Activated CD4-positive, alpha-beta memory T cell treated with anti-CD3 and anti-CD28 coated beads, Interleukin-2, amount 10 ng/mL, durations not matched to agents 7 days and 5 days (primary cell): ENCODE measurements at places on chromosomes 16 and 17. TPM values are rescaled to one million over a fixed set of nuclear protein-coding genes. Genes with fewer than 3 reads are reported as not detected.

GRCh38 chr16:89422905-89423630, 67.3 kb downstream of the ANKRD11 start:
- H3K27me3 ChIP-seq: no peaks in the 10 kb centered on the region
- peaks cover 76% of the 10 kb centered on the region for H3K4me1 ChIP-seq
- peak overlapping the region; percentile 66 for H3K27ac ChIP-seq
- H3K4me3 ChIP-seq: peak overlapping the region; percentile 7
- peak; percentile 71 for DNase-seq

GRCh38 chr17:17151541-17151940, 54.6 kb downstream of the PLD6 start:
- no peak overlapping the region for H3K4me3 ChIP-seq
- peak overlapping the region; percentile 59 for H3K27ac ChIP-seq
- peaks cover 61% of the 10 kb centered on the region for H3K4me1 ChIP-seq
- peaks cover 72% of the 10 kb centered on the region for H3K36me3 ChIP-seq
- no peak for DNase-seq

DNA sequence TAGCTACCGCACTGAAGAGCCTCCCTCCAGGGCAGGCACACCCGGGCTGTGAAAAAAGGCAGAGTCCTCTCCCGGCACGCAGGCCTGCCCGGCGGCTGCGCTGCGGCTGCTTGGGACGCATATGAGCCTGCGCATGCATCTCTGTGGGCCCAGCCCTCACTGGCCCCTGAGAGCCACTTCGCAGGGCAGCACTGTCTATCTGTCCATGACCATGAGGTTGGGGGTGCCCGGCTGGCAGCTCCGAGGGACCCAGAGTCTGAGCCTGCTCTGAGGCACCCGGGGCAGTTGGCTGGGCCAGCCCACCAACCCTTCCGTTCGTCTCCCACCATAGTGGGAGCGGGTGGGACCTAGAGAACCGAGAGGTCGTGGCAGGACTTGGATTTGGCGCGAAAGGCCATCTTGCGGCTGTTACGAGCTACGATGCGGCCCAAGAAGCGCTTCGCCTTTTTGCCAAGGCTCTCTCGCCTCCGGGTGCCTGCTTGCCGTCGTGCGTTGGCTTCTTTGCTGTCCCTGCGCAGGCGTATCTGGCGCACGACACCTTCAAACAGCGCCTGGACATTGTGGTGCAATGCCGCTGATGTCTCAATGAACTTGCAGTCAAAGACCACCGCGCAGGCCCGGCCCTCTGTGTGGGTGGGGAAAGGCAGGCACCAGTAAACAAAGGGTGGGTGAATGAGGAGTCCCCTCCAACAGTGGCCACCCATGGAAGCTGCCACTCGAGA, 3.2 kb upstream of the CDH16 start:
- DNase-seq: no peak
- H3K36me3 ChIP-seq: no peaks in the 10 kb centered on the region
- no peak overlapping the region for H3K4me3 ChIP-seq
- H3K27ac ChIP-seq: no peak overlapping the region

GRCh38 chr17:4782652-4783051, 3.5 kb downstream of the VMO1 start:
- DNase-seq: peak; percentile 32
- H3K27me3 ChIP-seq: peaks cover 67% of the 10 kb centered on the region
- no peaks in the 10 kb centered on the region for H3K36me3 ChIP-seq
- H3K27ac ChIP-seq: no peak overlapping the region
- H3K4me1 ChIP-seq: peaks cover 24% of the 10 kb centered on the region

- peaks cover 13% of the 10 kb centered on the region for H3K27me3 ChIP-seq
- H3K4me1 ChIP-seq: no peaks in the 10 kb centered on the region
- no peak overlapping the region for H3K27ac ChIP-seq
These were observed 146.4 kb downstream of the IRX3 start for GRCh38 chr16:54140057-54140787.

C16orf89 gene
- total RNA-seq: not detected

GJC1 gene
- total RNA-seq: 0.88 TPM

CCL4L2 gene
- total RNA-seq: 3.6 TPM

SPN gene
- 341 TPM for total RNA-seq

GRCh38 chr16:89646906-89647305, 10.6 kb downstream of the CHMP1A start:
- H3K36me3 ChIP-seq: peaks cover 31% of the 10 kb centered on the region
- no peak for DNase-seq
- no peaks in the 10 kb centered on the region for H3K27me3 ChIP-seq
- H3K27ac ChIP-seq: no peak overlapping the region
- no peak overlapping the region for H3K4me3 ChIP-seq

DNA sequence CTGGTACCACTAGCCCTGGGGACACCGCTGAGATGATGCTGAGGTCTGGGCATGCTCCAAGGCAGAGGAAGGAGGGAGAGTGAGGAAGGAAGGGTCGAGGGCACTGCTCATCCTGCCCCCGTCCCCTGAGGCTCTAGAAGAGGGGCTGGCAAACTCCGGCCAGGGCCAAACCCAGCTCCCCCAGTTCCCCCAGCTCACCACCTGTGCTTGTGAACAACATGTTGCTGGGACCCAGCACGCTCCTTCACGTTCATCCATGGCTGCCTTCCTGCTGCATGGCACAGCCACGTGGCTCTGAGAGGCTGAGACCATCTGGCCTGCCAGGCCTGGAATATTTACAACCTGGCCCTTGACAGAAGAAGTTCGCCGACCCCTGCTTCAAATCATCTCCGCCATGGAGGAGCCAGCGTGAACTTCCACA, 81.2 kb downstream of the RBFOX3 start:
- no peaks in the 10 kb centered on the region for H3K36me3 ChIP-seq
- no peak overlapping the region for H3K27ac ChIP-seq
- no peak for DNase-seq
- H3K27me3 ChIP-seq: peaks cover 3% of the 10 kb centered on the region

PGP gene
- 19.2 TPM for total RNA-seq

DNA sequence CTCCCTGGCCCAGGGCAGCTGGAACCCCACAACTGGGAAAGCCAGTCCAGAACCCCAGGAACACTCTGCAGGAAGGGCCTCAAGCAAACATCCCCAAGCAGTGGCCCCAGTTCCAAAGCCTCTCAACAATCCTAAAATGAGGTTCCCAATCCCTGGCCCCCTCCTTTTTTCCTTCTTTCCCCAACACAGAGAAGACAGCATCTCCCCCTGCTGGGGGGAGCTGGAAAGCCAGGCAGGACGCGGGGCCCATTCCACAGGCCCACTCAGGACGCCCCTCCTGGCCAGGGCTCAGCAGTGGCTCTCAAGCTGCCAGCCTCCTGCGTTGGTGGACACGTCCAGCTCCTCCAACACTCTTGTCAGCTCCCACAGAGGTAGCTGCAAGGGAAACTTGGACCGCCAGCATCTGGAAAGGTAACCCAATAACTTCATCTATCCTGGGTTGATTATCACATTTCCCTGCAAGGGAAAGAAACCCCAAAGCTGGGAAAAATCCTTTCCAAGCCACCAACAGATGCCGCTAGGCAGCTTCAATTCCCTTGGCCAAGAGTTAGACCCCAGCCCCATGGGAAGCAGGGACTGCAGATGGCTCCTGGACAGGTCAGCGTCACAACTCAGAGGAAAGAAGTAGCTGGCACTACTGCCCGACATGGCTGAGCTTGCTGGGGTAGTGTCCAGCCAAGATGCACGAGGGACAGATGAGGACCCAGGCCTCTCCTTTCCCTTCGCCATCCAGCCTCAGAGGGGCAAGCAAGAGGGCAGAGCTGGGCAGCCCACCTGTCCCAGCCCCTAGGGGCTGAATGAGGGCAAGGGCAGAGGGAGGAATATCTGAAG, 7.6 kb downstream of the HDAC5 start:
- no peak overlapping the region for H3K27ac ChIP-seq
- H3K36me3 ChIP-seq: peaks cover 3% of the 10 kb centered on the region
- no peaks in the 10 kb centered on the region for H3K27me3 ChIP-seq
- peak; percentile 22 for DNase-seq
- H3K4me3 ChIP-seq: no peak overlapping the region

PTX4 gene
- not detected for total RNA-seq

GRCh38 chr16:57930533-57930932, 40.4 kb downstream of the CNGB1 start:
- no peak for DNase-seq
- H3K27ac ChIP-seq: no peak overlapping the region
- H3K27me3 ChIP-seq: peaks cover 16% of the 10 kb centered on the region
- no peaks in the 10 kb centered on the region for H3K4me1 ChIP-seq
- no peaks in the 10 kb centered on the region for H3K36me3 ChIP-seq

SRL gene
- total RNA-seq: not detected

DNA sequence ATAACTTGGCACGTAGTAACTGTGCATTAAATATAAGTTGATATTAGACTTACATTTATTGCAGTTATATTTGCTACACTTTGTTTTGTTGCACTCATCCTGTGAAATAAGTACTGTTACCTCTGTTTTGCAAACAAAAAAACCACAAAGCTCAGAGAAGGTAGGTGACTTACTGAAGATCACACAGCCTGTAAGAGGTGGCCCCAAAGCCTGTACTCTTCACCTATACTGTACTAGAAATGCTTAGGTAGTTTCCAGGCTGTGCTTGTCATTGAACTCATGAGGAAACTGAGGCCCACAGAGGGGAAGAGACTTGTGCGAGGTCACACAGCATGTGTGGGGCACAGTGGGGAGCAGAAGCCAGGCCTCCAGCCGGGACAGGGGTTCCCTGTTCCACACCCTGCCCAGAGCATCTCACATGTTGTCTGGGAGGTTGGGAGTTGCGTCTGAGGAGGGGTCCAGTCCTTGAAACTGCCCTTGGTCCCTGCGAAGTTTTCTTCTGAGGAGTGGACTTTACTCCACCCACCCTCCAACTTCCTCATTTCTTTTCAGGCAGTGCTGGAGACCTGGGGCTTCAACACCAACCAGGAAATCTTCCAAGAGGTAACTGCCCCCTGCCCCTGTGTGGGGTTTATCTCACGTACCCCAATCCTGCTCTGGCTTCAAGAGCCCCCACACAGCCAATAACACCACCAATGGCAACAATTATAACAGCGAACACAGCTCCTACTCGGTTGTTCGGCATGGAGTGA, 13.0 kb downstream of the CETP start:
- no peaks in the 10 kb centered on the region for H3K36me3 ChIP-seq
- H3K4me3 ChIP-seq: no peak overlapping the region
- H3K4me1 ChIP-seq: peaks cover 20% of the 10 kb centered on the region

- H3K27ac ChIP-seq: no peak overlapping the region
- H3K36me3 ChIP-seq: no peaks in the 10 kb centered on the region
- H3K27me3 ChIP-seq: peaks cover 22% of the 10 kb centered on the region
- H3K4me3 ChIP-seq: no peak overlapping the region
These were observed 16.1 kb upstream of the RPTOR start for GRCh38 chr17:80528536-80528935.

DNA sequence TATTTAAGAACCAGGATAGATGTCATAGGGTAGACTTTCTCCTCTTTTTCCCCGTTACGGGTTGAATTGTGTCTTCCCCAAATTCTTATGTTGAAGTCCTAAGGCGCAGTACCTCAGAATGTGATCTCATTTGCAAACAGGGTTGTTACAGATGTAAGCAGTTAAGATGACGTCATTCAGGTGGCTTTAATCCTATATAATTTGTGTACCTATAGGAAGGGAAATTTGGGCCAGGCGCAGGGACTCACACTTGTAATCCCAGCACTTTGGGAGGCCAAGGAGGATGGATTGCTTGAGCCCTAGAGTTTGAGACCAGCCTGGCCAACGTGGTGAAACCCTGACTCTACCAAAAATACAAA, 99.5 kb upstream of the DHX40 start:
- no peaks in the 10 kb centered on the region for H3K36me3 ChIP-seq
- no peak for DNase-seq
- no peak overlapping the region for H3K4me3 ChIP-seq
- H3K27ac ChIP-seq: no peak overlapping the region
- H3K4me1 ChIP-seq: peaks cover 23% of the 10 kb centered on the region

DNA sequence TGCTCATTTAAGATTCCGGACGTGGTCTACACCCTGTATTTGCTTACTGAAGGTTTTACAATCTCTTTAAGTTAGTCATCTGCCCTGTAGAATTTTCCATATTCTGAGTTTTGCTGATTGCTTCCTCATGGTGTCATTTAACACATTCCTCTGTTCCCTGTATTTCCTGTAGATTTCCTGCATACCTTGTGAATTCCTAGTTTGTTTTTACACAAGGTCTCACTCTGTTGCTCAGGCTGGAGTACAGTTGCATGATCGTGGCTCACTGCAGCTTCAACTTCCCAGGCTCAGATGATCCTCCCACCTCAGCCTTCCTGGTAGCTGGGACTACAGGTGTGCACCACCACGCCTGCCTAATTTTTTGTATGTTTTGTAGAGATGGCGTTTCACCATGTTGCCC, 66.8 kb downstream of the CMIP start:
- H3K4me3 ChIP-seq: no peak overlapping the region
- H3K27me3 ChIP-seq: no peaks in the 10 kb centered on the region
- H3K27ac ChIP-seq: no peak overlapping the region
- peaks cover 5% of the 10 kb centered on the region for H3K36me3 ChIP-seq

DNA sequence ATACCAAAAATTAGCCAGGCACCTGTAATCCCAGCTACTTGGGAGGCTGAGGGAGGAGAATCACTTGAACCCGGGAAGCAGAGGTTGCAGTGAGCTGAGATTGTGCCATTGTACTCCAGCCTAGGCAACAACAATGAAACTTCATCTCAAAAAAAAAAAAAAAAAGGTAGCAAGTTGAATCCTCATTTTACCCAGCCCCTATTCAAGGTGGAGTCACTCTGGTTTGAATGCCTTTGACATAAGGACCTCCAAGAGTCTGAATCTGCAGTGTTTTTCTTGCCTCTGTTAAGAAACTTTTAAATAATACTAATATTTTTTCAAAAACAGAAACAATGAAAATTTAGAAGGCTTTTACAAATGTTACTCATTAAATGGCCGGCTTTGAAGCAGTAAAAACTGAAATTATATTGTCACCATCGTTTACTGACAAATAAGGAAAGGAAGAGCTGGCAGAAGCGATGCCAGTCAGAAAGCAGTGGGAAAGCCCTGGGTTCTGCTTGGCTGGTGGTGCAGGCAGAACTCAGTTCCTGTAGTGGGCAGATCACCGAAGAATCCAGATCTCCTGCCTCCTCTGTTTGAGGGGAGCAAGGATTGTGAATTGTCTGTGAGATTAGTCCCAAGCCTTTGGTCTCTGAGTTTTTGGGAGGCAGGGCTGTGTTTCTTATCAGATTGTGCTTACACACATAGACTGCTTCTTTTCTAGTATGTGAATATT, 99.7 kb upstream of the HAS3 start:
- H3K27me3 ChIP-seq: no peaks in the 10 kb centered on the region
- no peak overlapping the region for H3K27ac ChIP-seq
- no peak overlapping the region for H3K4me3 ChIP-seq
- no peaks in the 10 kb centered on the region for H3K4me1 ChIP-seq

DNA sequence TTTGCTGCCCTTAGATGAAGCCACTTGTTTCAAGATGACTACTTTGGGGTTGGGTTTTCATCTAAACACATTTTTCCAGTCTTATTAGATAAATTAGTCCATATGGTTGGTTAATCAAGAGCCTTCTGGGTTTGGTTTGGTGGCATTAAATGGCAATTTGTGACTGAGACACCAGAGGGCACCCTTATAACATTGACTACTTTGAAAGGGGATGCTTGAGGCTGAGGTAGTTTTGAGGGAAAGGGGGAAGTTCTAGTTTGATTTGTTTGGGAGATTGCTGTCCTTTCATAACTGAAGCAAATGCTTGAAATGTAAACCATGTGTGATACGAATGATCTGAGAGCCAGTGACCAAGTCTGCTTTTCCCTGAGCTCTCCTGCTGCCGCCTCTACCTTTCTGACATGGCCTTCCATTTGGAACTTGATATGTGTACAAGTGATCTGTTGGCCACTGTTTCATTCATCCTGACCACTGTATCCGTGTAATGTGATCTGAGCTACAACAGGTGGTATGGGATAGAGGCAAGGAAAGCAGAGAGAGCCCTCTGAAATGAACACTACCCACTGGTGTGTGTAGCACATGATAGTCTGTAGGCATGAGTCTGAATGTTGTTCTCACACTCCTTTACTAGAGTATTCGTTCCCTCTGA, 5.8 kb upstream of the RARA start:
- peaks cover 52% of the 10 kb centered on the region for H3K36me3 ChIP-seq
- DNase-seq: peak; percentile 50
- peaks cover 15% of the 10 kb centered on the region for H3K4me1 ChIP-seq
- H3K27ac ChIP-seq: no peak overlapping the region
- H3K4me3 ChIP-seq: no peak overlapping the region
- H3K27me3 ChIP-seq: no peaks in the 10 kb centered on the region
